Stimulated activated CD4-positive, alpha-beta T cell treated with anti-CD3 and anti-CD28 coated beads, Interleukin-4, amount 100 ng/mL, for 4 hours (primary cell): ENCODE measurements at places on chromosomes 7 and 10.

- DNase-seq: no peak
These were observed 18.3 kb downstream of the FIGNL1 start for GRCh38 chr7:50431722-50432305.

DNA sequence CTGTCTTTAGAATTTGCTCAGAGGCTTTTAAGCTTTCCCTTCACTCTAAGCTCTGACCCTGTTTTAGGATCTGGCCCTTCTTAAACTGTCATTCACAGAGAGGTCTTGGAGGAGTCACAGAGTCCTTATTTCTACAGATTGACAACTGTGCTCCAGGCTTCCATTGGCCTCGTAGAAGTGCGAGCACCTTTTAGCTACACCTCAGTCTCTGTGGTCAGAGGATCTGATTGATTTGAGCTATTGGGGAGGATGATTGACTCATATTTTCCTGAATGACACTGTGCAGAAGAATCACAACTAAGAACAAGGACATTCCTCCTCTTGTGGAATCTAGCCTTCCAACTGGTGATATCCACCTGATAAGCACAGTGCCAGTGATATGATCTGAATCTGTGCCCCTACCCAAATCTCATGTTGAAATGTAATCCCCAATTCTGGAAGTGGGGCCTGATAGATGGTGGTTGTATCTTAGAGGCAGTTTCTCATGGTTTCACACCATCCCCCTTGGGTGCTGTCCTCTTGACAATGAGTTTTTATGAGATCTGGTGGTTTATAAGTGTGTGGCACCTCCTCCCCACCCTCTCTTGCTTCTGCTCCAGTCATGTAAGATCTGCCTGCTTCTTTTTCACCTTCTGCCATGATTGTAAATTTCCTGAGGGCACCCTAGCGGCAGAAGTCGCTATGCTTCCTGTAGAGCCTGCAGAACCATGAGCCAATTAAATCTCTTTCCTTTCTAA, 3.2 kb downstream of the CYP3A7 start:
- no peak for DNase-seq

GRCh38 chr10:62082729-62083411, 181.4 kb downstream of the ARID5B start:
- DNase-seq: no peak

GRCh38 chr10:124918191-124918830, 23.6 kb upstream of the ZRANB1 start:
- DNase-seq: no peak

GRCh38 chr7:27961255-27961654, 219.3 kb downstream of the JAZF1 start:
- DNase-seq: no peak
